Esophagus squamous epithelium (tissue), 5 donors: ENCODE measurements at places on chromosomes 12 and 14. TPM values are rescaled to one million over a fixed set of nuclear protein-coding genes. Genes with fewer than 3 reads are reported as not detected.

The CCDC197 gene
- not detected for total RNA-seq

GRCh38 chr14:59297071-59297776 lies 108.8 kb downstream of the DAAM1 start:
- H3K4me3 ChIP-seq: no peak overlapping the region
- no peaks in the 10 kb centered on the region for H3K4me1 ChIP-seq
- H3K27ac ChIP-seq: no peak overlapping the region

The KRT79 gene
- not detected for total RNA-seq

The RND1 gene
- 6.1 TPM for total RNA-seq

DNA sequence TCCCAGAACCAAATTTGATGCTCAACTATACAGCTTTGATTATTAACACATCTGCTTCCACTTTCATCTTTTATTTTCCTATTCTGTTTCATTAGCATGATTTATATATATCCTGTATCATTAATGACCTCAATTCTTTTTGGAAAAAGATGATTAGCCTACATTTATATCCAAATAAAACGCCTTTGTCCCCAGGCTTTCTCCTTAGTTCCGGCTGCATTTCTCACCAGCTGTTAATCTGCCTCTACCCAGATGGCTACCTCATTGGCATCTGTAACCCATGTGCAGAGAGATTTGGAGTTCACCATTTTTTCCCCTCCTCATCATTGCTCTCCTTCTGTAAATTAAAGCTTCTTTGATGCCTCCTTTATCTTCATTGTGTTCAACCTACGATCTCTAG lies 336.8 kb upstream of the RGS6 start:
- no peak overlapping the region for H3K4me3 ChIP-seq
- H3K36me3 ChIP-seq: peaks cover 4% of the 10 kb centered on the region
- no peaks in the 10 kb centered on the region for H3K27me3 ChIP-seq
- no peak overlapping the region for H3K27ac ChIP-seq
- DNase-seq: no peak
- peaks cover 32% of the 10 kb centered on the region for H3K4me1 ChIP-seq

DNA sequence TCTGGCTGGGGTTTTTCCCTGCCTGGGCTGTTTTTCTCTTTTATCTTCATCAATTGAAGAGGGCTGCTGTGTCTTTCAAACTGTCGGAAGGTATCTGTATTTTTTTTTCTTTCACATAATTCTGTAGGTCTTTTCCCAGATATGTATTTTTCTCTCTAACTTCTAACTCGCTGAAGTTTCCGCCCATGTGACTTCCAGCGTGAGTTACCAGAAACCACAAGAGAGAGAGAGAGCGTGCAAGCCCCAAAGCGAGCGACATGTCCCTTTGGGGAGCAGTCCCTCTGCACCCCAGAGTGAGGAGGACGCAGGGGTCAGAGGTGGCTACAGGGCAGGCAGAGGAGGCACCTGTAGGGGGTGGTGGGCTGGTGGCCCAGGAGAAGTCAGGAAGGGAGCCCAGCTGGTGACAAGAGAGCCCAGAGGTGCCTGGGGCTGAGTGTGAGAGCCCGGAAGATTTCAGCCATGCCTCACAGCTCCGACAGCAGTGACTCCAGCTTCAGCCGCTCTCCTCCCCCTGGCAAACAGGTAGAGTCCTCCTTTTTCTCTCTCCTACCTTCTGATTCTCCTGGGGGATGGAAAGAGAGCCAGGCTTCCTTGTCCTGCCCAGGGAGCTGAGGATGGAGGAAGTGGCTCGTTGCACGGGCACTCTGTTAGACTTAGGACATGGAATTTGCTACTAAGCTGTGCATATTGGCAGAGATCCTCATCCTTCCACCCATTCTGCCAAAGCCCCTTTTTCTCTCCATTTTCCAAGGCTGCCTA lies at the start of gene BATF:
TSS of gene BATF (plus strand) at position 246 of the 759 bp plus-strand sequence. CDS start at position 460, 214 bp downstream.
- peak within 1 kb of the TSS; percentile 49 for H3K27ac ChIP-seq
- H3K27me3 ChIP-seq: peaks cover 10% of the 10 kb centered on the region
- H3K4me3 ChIP-seq: peak within 1 kb of the TSS; percentile 32
- H3K4me1 ChIP-seq: no peaks in the 10 kb centered on the region
- DNase-seq: no peak

GRCh38 chr12:77940011-77940423 lies 109.3 kb downstream of the NAV3 start:
- no peaks in the 10 kb centered on the region for H3K27me3 ChIP-seq
- H3K4me1 ChIP-seq: no peaks in the 10 kb centered on the region
- H3K4me3 ChIP-seq: no peak overlapping the region

The NPAS3 gene
- total RNA-seq: 1.1 TPM

The BICDL1 gene
- total RNA-seq: 66.7 TPM

- no peaks in the 10 kb centered on the region for H3K36me3 ChIP-seq
- H3K27ac ChIP-seq: peak overlapping the region; percentile 10
- H3K4me3 ChIP-seq: peak overlapping the region; percentile 16
- DNase-seq: no peak
Measured at GRCh38 chr12:12505544-12506495, 56.8 kb downstream of the DUSP16 start.
